NCI-H1417 (cell line): ENCODE measurements at places on chromosomes 5 and 9.

- DNase-seq = no peak
These were observed 4.0 kb downstream of the KLF4 start for GRCh38 chr9:107485458-107486043.

- no peak for DNase-seq
These were observed 14.0 kb downstream of the AQP7 start for GRCh38 chr9:33388110-33388994.

- no peak for DNase-seq
These were observed 4.6 kb upstream of the BARX1 start for GRCh38 chr9:93959739-93960154.

- no peak for DNase-seq
These were observed 31.4 kb downstream of the ZCCHC7 start for GRCh38 chr9:37151812-37152211.

DNA sequence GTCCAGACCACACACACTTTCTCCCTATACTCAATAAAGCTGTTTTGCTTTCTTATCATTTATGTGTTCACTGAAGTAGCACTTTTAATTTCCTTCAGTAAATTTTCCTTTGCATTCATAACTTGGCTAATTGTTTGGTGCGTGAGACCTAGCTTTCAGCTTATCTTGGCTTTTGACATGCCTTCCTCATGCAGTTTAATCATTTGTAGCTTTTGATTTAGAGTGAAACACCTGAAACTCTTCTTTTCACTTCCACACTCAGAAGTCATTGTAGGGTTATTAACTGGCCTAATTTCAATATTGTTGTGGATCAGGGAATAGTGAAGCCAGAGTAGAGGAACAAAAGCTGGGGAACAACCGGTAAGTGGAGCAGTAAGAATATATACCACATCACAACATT is 114.7 kb downstream of the ST8SIA4 start:
- DNase-seq = no peak

GRCh38 chr5:147809830-147810666 is 21.4 kb downstream of the SPINK1 start:
- DNase-seq = no peak

GRCh38 chr5:59596586-59597350 is 296.8 kb downstream of the PDE4D start:
- no peak for DNase-seq
